Endothelial cell of umbilical vein (primary cell): ENCODE measurements at places on chromosomes 7 and 10.
A peak's percentile ranks its signal among the peaks of the same experiment; 100 is the strongest.

GRCh38 chr10:28254290-28254985, 48.4 kb downstream of the MPP7 start:
- peak; percentile 23 for DNase-seq

DNA sequence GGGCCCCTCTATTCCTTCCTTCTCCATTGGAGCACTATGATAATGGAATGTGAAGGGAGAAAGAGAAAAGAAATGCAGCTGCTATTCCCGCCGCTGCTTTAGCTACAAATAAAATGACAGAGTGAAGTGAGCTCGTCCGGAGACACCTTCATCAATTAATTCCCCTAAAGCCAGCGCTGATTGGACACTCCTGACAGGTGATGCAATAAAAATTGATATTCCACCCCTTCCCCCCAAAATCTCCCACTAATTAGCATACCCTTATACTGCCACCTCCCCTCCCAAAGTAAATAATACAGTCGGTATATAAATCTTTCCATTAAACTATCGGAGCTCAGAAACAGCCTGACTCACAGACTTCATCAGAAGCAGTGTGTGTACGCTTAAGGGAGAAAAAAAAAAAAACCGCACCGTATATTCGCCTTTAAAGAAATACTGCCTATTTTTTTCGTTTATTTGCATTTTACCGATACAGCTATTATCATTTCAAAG, 7.3 kb downstream of the SKIDA1 start:
- no peak for DNase-seq

DNA sequence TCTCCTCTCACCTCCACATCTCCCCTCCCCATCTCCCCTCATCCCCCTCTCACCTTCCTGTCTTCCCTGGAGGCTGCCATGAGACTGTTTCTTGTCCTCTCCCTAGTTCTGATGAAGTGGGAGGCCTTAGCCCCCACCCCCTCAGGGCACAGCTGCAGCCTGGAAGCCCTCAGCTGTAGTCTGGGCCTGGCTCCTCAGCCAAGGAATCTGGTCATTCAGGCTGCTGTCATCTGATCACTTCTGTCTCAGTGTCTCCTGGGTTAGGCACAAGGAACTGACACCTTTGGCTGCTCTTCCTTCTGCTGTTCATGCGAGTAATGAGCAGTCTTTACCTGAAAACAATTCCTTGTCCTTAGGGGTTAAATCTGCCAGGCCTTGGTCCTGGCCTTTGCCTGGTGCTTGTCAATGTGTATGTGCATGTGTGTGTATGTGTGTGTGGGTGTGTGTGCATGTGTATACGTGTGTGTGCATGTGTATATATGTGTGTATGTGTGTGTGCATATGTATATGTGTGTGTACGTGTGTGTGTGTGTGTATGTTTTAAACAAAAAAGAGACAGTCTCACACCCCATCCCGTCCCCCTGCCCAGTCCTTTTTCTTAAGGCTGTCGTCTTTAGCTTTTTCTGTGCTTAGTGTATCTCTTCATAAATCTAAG, 153.5 kb upstream of the TMEM72 start:
- no peak for DNase-seq

DNA sequence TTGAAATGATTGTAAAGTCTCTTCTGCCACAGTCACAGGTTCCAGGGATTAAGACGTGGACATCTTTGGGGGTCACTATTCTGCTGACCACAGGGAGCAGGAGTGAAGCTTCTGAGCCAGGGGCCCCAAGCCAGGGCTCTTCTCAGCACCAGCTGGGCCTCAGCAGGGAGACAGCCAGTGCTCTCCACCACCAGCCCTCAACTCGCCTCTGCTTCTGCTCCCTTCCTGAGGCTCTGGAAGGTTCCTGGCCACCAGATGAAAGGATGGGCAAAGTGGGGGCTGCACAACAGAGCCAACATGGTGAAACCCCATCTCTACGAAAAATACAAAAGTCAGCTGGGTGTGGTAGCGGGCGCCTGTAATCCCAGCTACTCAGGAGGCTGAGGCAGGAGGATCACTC, 11.2 kb upstream of the CRYGN start:
- DNase-seq: no peak

- peak; percentile 98 for DNase-seq
Measured at GRCh38 chr7:20514364-20514763, 101.1 kb upstream of the ABCB5 start.

- no peak for DNase-seq
Measured at GRCh38 chr7:44498230-44498954, 7.9 kb upstream of the NUDCD3 start.

GRCh38 chr10:15084502-15084922, 4.1 kb downstream of the ACBD7 start:
- DNase-seq: peak; percentile 96

- no peak for DNase-seq
Measured at GRCh38 chr7:87220734-87221215, 1.2 kb upstream of the TMEM243 start.
